ENCODE measurements at places on chromosomes 1 and 21.

DNA sequence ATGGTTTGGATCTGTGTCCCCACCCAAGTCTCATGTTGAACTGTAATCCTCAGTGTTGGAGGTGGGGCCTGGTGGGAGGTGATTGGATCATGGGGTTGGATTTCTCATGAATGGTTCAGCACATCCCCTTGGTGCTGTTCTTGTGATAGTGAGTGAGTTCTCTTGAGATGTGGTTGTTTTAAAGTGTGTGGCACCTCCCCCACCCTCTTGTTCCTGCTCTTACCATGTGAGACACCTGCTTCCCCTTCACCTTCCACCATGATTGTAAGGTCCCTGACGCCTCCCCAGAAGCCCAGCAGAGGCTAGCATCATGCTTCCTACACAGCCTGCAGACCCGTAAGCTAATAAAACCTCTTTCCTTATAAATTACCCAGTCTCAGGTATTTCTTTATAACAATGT is 55.8 kb downstream of the SUSD4 start:
- no peak for DNase-seq

GRCh38 chr1:230167419-230167852 is 100.4 kb downstream of the GALNT2 start:
- no peak for DNase-seq

DNA sequence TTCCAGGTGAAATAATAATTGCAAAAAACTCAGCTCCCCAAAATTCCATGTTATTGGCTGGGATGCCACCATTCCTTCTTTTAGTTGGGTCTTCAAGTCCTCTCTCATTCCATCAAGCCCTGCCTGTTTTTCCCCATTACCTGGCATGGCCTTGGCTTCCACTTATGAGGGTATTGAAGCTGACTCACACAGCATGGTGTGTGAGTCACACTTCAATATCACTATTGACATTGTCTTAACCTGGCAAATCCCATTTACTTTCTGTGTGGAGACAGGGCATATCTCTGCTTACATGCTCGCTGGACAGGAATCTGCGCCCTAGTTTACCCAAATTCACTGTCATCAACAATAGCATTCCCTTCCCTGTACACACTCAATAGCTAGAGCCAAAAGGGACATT is 1806.8 kb downstream of the BRINP3 start:
- no peak for DNase-seq

DNA sequence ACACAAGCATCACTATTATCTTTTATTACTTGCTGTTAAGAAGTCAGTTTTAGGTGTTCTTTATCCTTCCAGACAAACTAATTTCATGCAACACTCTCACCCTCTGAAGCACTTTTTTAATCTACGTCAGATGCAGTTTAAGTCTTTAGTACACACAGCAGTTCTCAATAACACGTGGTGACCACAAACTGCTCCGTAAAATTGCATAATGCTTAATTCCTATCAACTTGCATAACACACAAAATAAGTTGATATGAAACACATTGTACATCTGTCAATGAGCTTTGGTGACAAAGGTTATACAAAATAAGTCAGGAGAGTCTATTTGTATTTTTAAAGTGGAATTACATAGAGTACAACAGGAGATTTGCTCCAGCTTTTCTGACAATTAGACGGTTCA is 140.9 kb upstream of the ETS2 start:
- no peak for DNase-seq

- no peak for DNase-seq
Measured at GRCh38 chr1:70504176-70504820, 93.2 kb downstream of the CTH start.

DNA sequence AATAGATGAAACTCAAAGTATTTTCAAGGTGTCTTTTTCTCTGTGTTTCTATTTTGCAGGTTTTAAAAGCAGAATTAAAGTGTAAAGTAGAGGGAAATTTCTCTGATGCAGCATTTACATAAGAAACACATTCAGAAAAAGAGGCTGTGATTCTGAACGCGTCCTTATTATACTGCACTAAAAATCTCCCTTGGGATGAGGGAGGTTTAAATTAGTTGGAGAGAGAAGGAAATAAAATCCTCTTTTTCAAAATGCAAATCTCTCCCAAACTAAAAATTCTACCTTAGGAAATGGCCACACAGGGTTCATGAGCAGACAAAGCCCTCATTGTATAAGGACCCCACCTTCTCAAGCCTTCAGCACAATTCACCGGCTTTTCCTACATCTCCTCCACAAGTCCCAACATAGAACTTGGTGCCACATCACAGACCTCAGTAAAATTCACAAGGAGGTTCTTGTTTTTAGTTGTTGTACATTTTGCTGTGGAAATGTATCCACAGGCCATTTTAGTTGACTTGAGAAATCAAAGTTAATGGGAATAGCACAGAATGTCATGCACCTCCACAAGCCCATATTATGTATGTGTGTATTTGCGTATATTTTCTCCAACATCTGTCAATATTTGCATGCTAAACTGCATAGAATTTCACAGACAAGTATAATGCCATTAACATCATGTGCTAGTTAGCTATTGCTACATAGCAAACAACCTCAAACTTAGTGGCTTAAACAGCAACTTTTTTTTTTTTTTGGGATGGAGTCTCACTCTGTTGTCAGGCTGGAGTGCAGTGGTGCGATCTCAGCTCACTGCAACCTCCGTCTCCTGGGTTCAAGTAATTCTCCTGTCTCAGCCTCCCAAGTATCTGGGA is 59.8 kb downstream of the MAB21L3 start:
- no peak for DNase-seq

GRCh38 chr1:23567996-23568607 is 8.8 kb upstream of the ID3 start:
- no peak for DNase-seq

GRCh38 chr21:44920694-44921604 is at the start of gene ITGB2:
ITGB2 (minus strand) TSS chr21:44920899; CDS start chr21:44910782, 10,117 bp downstream.
- no peak for DNase-seq

DNA sequence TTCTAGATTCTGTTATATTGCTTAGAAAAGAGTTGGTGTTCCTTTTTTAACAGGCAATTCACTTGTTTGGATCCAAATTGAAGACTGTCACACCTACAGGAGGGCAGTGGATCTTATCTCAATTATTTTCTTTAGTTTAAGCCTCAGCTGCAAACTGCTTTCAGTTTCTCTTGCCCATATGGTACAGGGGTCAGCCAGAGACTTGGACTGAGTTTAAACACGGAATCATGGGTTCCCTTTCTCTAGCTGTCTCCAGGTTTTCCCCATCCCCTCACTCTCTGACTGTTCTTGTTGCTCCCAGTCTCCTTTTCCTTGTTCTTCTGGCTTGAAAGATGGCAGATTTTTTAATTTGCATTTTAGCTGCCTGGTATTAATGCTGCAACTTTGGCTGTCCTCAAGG is 18.4 kb downstream of the DTL start:
- DNase-seq, result no peak

All from DMS 273 treated with DMSO at 0.1 percent for 48 hours (cell line).